ENCODE measurements at places on chromosomes 4 and X.

- no peak for DNase-seq
These were observed 124.3 kb downstream of the ADGRA3 start for GRCh38 chr4:22391551-22391950.

DNA sequence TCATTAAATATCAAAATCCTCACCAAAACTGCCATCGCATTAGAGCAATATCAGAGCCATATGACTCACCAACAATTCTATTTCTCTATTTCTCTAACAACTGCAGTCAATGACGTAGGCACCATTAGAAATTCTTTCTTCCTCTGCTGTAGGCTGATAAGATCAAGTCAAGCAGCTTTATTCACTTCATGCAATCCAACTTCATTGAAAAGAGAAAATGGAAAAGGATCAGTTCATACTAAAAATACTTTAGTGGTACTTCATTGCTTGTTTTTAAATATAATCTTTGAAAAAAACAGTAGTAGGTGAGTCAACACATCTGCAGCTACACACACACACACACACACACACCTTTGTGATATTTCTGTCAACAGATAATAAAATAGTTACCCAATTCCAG, 345.3 kb upstream of the TENM3 start:
- no peak for DNase-seq

- no peak for DNase-seq
These were observed 34.5 kb upstream of the PLA2G12A start for GRCh38 chr4:109764376-109764775.

GRCh38 chr4:19850909-19851308, 400.8 kb upstream of the SLIT2 start:
- DNase-seq, result no peak

DNA sequence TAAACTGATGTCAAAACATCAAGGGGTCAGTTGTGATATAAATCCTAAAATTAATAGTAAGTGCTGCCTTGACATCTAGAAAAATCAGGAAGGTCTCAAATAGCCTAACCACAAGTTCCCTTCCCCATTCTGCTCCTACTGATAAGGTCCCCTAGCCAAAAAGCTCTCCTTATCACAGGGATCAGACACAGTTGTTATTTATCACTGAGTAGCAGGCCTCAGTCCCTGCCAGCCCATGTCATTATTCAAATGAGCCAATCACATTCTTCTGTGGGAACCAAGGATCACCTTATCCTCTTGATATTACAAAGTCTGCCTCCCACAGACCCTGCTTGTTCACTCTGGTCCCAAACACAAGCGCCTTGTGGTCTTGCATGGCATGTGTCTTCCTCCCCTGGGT, 23.3 kb upstream of the TMEM255A start:
- DNase-seq, result no peak

All from cerebellum (tissue), 4 donors.